ENCODE measurements at places on chromosomes 2 and 18.

- no peak for DNase-seq
These were observed 215.2 kb downstream of the RAD51AP2 start for GRCh38 chr2:17303054-17303453.

- DNase-seq = no peak
These were observed 8.2 kb upstream of the GBX2 start for GRCh38 chr2:236176417-236176816.

GRCh38 chr2:20994130-20994529 is 49.7 kb downstream of the APOB start:
- DNase-seq = no peak

DNA sequence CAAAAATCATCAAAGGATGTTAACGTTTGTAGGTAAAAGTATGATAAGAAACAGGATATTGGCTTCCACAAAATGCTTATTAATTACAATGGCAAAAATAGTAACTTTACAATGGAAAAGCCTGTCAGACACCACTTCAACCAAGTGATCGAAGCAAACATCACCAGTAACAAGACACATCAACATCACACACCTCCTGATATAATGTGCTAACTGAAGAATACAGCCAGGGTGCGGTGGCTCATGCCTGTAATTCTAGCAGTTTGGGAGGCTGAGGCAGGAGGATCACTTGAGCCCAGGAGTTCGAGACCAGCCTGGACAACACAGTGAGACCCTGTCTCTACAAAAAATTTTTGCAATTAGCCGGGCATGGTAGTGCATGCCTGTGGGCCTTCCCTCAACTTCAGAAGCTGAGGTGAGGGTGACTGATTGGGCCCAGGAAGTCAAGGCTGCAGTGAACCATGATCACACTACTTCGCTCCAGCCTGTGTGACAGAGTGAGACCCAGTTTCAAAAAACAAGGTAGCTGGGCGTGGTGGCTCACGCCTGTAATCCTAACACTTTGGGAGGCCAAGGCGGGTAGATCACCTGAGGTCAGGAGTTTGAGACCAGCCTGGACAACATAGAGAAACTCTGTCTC is 15.0 kb downstream of the MGAT4A start:
- DNase-seq = peak; percentile 49

- no peak for DNase-seq
These were observed 5.2 kb upstream of the RSAD2 start for GRCh38 chr2:6872394-6872793.

GRCh38 chr2:230893841-230894781 is 29.4 kb downstream of the ITM2C start:
- DNase-seq = no peak

- DNase-seq = peak; percentile 85
These were observed 916 bp upstream of the PDCD1 start for GRCh38 chr2:241859436-241860183.

DNA sequence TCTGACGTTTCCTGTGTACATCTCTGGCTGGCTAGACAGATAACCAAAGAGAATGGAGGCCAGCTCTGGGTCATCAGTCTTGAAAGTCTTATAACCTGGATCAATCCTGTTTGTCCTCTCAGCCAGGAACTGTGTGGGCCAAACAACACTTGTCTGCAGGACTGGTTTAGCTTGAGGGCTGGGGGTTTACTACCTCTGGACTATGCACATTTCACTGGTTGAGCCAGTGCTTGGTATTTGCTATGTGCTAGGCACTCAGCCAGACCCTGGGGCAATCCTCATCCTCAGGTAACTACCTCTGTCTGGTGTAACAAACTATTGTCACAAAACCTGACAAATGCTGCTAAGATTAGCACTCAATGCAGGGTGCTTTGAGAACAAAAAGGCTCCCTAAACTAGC is 169.7 kb downstream of the HAUS1 start:
- DNase-seq = no peak

GRCh38 chr18:48889115-48889941 is 61.4 kb downstream of the SMAD7 start:
- no peak for DNase-seq

- no peak for DNase-seq
These were observed 291.9 kb upstream of the SALL3 start for GRCh38 chr18:78687736-78688135.

DNA sequence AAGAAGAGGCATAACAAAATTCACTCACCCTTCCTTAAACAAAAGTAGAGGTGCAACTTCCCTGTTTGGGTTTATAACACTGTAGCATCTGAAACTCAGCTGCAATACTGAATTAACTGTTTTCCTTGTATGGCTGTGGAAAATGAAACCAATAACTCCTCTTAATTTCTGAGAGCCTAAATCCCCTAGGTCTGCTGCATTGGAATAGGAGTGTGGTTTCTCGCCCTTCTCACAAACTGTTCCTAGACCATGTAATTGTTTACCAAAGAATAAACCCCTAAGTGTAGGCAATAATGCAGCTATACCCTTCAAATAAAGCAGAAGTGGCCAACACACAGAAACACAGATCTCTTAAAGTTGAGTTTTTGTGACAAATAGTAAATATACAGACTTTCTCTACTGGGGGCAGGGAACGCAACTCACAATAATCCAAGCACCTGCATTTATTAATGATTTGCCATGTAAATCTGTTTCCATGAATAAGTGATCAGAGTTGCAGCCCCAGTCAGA is 52.0 kb downstream of the RASGRP3 start:
- DNase-seq = no peak

GRCh38 chr18:8990276-8991031 is 112.0 kb upstream of the NDUFV2 start:
- DNase-seq = no peak

DNA sequence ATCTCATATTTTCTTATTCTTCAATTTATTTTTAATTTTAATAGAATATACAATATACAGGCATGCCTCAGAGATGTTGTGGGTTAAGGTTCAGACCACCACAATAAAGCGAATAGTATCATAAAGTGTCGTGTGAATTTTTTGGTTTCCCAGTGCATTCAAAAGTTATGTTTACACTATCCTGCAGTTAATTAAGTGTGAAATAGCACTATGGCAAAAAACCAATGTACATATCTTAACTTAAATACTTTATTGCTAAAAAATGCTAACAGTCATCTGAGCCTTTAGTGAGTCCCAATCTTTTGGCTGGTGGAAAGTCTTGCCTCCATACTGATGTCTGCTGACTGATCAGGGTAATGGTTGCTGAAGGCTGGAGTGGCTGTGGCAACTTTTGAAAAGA is 637.6 kb downstream of the TDRD15 start:
- no peak for DNase-seq

DNA sequence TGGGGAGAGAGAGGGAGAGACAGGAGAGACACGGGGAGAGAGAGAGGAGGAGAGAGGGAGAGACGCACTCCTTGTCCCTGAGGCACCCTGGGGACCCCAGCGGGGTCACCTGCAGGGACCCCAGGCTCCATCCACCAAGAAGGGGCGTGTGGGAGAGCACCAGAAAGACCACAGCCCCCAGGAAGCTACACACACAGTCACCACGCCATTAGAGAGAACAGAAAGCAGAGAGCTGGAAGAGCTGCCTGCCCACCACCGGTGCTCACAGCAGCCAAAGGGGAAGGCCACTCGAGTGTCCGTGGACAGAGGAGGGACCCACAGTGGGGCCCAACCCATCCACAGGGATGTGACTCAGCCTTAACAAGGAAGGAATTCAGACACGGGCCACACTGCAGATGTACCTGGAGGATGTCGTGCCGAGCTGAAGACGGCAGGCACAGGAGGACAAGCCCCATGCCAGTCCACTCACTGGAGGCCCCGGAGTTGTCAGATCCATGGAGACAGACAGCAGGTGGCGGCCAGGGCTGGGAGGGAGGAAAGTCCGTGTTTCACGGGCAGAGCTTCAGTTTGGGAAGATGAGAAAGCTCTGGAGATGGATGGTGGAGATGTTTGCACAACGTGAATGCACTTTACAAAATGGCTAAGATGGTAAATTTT is 11.5 kb upstream of the NFATC1 start:
- DNase-seq = no peak

GRCh38 chr18:24023185-24023814 is 8.7 kb downstream of the TTC39C start:
- DNase-seq = no peak

DNA sequence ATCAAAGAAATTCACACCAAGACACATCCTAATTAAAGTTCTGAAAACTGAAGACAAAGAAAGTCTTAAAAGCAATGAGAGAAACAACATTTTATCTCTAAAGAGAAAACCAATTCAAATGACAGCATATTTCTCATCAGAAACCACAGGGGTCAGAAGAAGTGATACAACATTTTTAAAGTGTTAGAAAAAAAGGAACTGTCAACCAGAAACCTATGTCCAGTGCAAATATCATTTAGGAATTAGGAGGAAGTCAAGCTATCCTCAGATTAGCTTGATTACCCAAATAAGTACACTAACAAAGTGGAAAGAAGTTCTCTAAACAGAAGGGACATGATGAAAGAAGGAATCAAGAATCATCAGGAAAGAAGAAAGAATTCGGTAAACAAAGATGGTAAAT is 59.5 kb upstream of the BCL2L11 start:
- DNase-seq = no peak

GRCh38 chr2:207085110-207085509 is 80.6 kb downstream of the KLF7 start:
- no peak for DNase-seq
